Stimulated activated CD8-positive, alpha-beta memory T cell treated with anti-CD3 and anti-CD28 coated beads, Interleukin-7, amount 100 ng/mL, for 24 hours (primary cell): ENCODE measurements at places on chromosomes 11 and 22.
A peak's percentile ranks its signal among the peaks of the same experiment; 100 is the strongest.

DNA sequence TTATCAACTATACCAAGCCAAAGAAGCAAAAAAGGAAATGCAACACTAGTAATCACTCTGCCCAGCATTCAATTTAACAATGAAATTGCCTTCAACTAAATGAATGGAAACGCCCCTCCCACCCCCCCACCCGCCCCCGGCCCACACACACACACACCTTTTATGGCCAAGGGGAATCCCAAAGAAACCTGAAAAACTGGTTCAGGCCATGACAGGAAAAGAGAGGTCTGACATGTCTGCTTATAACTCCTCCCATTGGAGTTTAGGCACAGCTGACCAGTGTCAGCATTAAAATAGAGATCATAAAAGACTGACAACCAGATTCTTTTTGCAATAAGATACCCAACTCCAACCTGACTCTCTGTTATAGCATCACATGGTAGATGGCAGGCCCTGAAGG is 42.6 kb downstream of the ACER3 start:
- no peak for DNase-seq

DNA sequence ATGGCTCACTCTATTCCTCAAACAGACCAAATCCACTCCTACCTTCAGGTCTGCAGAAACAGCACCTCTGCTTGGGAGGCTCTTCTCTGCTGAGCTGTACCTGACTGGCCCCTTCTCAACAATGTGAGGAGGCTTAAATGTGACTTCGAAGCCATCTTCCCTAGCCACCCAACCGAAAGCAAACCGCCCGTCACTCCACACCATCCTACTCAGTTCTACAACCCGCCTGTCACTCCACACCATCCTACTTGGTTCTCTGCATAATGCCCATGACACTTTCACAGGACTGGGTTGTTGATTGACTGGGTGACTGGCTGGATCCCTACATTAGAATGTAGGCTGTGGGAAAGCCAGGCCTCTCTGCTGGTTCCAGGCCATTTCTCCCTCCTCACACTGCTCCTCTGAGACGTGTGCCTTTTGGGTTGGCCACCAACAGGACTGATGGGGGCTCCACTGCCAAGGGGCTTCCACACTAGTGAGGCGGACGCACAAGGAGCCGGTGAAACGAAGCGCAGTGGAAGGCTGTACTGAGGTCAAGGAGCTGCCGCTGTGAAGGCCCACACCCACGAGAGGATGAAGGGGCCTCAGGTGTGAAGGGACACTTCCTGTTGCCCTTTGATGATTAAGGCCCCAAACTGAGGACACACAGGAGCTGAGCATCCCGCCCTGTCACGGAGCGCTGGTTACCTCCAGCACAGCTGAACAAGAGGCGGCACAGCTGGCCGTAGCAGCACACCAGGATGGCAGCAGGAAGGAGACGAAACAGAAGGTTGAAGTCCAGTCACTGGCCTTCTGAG is 47.5 kb upstream of the SPATA19 start:
- DNase-seq: no peak

GRCh38 chr11:107282195-107282594 is 175.4 kb downstream of the CWF19L2 start:
- no peak for DNase-seq

GRCh38 chr11:514606-515005 is 7.6 kb upstream of the RNH1 start:
- DNase-seq: no peak

DNA sequence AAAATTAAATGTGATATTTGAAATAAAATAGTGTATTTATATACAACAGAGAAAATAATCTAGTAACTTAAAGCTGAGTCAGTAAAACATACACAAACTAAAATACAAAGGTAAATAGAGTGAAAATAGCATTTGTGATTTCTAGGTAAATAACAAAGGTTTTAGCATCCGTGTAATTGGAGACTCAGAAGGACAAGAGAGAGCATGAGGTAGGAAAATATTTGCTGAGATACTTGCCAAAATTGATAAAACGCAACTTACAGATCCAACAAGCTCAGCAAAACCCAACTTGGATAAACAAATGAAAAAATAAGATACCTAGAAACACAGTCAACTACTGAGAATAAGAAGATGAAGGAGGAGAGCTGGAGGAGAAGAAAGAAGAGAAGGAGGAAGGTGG is 634.7 kb upstream of the CCDC179 start:
- no peak for DNase-seq

GRCh38 chr11:3840870-3841425 is at the start of gene RHOG:
RHOG (minus strand) TSS chr11:3840959; CDS start chr11:3828138, 12,821 bp downstream.
- peak; percentile 82 for DNase-seq

DNA sequence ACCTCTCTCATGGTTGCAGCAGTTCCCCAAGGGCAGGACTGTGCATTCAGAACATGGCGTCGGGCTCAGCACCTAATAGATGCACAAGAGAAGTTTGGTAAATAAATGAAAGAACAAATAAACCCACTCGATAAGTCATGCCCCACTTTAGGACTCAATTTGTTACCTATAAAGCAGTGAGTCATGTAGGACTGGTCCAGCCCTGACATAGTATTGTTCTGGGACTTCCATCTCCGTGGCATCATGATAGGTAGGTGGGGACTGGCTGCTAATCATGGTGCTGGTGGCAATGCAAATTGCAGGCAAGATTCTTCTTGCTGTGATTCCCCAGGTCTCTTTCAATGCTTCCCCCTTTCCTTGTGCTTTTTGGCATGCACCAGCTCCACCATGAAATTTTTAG is 118.2 kb upstream of the CSNK2A3 start:
- DNase-seq: no peak

- DNase-seq: no peak
These were observed 38.0 kb upstream of the PDE2A start for GRCh38 chr11:72712168-72712751.

GRCh38 chr11:88367310-88367709 is 29.8 kb upstream of the CTSC start:
- DNase-seq: no peak

GRCh38 chr11:86447763-86448480 is 73.2 kb downstream of the CCDC81 start:
- DNase-seq: no peak

DNA sequence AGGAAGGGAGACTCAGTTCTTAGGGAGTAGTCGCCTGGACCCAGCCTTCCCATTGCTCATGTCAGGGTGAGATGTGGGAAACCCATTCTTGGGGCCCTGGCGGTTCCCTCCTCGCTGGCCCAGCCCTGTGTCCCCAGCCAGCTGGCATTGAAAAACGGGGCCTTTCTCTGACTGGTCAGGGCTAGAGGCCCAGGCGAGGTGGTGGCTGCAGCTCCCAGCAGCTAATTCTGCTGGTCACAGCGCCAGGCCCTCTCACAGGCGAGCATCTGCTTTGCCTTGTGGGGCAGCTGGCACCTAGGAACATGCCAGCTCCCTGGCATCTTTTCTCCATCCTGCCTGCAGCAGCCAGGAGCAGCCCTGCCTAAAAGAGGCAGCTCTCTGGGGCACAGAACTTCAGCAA is 20.1 kb downstream of the TSPAN18 start:
- DNase-seq: no peak

DNA sequence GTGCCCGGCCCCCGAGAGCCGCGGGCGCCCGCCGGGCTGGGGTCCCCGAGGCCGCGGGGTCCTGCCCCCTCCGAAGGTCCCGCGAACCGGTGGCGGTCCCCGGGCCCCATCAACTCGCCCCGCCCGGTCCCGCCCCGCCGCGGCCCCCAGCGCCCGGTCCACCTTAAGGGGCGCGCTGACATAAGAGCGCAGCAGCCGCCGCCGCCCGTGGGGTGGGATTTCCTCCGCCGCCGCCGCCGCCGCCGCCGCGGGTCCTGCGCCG is at the start of gene ZDHHC8:
ZDHHC8 (plus strand) TSS at position 208 of the 262 bp plus-strand sequence. CDS start 144 bp downstream, outside the sequence.
- DNase-seq: no peak

- DNase-seq: no peak
These were observed 9.7 kb upstream of the GCAT start for GRCh38 chr22:37797874-37798500.

DNA sequence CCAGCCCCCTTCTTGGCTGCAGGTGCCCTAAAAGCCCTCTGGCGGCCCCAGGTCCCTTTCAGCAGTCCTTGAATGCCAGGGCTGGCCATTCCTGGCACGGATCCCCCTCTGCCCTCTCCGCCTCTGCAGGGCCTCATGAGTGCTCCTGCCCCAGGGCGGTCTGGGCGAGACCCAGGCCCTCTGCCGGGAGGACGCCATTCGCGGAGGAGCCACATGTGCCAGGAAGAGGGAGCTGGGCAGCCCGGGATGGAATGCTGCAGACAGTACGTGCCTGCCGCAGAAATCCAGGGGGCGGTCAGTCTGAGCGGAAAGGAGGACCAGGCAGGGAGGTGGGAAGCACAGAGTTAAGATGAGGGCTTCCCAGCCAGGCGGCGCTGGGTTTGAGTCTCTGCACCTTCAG is 2.8 kb downstream of the CABP7 start:
- DNase-seq: no peak

DNA sequence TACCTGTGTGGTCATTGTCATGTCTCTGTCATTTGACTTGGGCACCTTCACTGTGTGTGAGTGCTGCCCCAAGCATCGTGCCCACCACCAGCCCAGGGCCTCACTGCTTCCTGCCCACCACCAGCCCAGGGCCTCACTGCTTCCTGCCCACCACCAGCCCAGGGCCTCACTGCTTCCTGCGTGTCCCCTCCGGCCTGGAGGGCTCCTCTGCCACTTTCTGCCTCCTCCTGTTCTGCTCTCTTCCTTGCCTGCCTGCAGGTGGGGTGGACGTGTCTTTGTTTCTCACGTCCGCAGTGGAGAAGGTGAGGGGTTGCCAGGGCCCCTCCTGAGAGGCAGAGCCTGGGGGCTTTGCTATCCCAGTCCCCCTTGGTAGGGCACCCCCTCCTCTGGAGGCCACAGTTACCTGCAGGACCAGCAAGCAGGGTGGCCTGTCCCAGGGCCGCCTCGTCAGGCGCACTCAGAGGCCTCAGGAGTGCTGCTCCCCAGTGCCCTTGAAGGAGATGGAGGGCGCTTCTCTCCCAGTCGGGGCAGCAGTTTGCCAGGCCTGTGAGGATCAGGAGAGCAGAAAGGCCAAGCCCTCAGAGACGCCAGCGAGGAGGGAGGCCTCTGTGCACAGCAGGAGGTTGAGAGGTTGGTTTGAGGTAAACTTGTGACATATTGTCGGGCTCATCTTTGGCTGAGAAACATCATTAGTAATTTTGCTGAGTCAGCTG is 290.7 kb downstream of the TBC1D22A start:
- no peak for DNase-seq

DNA sequence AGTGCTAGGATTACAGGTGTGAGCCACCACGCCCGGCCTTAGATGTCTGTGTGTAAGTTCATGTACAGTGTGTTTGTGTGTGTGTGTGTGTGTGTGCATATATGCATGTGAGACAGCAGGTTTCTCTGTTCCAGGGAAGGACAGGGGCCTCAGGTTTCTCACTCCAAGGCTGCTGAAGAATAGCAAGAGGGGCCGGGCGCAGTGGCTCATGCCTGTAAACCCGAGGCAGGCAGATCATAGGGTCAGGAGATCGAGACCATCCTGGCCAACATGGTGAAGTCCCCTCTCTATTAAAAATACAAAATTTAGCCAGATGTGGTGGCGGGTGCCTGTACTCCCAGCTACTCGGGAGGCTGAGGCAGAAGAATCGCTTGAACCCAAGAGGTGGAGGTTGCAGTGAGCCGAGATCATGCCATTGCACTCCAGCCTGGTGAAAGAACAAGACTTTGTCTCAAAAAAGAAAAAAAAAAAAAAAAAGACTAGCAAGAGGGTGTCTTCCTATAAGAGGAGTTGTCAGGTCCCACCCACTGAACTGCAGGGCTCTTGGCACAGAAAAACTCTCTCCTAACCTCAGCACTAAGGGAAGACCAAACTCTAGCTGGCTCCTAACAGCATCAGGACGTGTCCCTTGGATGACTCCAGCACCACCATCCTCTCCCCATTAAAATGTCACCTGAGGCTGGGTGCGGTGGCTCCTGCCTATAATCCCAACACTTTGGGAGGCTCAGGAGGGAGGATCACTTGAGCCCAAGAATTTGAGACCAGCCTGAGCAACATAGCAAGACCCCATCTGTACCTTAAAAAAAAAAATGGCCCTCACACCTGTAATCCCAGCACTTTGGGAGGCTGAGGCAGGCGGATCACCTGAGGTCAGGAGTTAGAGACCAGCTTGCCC is 40.0 kb downstream of the TST start:
- no peak for DNase-seq

DNA sequence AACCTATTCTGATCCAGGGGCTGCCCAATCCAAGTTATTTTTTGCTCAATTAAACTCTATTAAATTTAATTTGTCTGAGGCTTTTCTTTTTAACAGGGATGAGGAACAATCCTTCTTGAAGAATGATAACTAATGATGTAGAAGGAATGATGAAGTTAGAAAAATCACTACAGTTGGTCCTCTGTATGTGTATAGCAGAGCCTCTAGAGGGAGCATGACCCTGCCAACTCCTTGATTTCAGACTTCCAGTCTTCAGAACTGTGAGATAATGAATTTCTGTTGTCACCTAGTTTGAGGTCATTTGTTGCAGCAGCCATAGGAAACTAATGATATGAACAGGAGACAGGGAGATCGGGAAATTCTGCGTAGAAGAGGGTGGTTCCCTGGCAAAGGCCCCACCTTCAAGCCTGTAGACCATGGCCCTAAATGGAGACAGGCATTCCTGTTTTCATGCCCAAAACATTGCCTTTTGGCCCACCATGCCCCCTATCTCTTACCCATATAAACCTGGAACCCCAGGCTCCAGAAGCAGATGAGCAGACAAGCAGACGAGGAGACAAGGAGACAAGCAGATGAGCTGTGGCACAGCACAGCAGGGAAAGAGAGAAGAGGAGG is 7.7 kb upstream of the QSER1 start:
- no peak for DNase-seq

- DNase-seq: no peak
These were observed 70.4 kb downstream of the MYO7A start for GRCh38 chr11:77198440-77198849.

GRCh38 chr11:115613004-115613403 is 108.8 kb upstream of the CADM1 start:
- no peak for DNase-seq

GRCh38 chr22:43747058-43747457 is 65.0 kb downstream of the EFCAB6 start:
- no peak for DNase-seq

DNA sequence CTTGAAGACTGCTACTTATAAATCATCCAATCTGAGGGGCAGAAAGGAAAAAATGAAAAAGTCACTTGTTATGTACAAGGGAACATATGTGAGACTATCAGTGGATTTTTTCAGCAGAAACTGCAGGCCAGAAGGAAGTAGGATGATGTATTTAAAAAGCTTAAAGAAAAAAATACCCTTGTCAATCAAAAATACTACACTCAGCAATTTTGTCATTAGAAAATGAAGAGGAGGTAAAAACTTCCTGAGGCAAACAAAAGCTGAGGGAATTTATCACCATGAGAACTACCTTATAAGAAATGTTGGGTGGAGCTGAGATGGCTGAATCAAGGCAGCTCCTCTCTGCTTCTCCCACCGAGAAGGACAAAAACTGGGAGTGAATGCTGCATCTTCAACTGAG is 21.1 kb downstream of the MRGPRX2 start:
- DNase-seq: no peak

GRCh38 chr22:17083811-17084441 is 874 bp upstream of the IL17RA start:
- DNase-seq: no peak

- no peak for DNase-seq
These were observed 72.1 kb downstream of the BUD13 start for GRCh38 chr11:116700586-116701220.

GRCh38 chr22:20111045-20111688 is 4.7 kb upstream of the RANBP1 start:
- DNase-seq: no peak

GRCh38 chr11:65491163-65491465 is 7.7 kb upstream of the MALAT1 start:
- no peak for DNase-seq
